ENCODE measurements at places on chromosomes 16 and 17.

DNA sequence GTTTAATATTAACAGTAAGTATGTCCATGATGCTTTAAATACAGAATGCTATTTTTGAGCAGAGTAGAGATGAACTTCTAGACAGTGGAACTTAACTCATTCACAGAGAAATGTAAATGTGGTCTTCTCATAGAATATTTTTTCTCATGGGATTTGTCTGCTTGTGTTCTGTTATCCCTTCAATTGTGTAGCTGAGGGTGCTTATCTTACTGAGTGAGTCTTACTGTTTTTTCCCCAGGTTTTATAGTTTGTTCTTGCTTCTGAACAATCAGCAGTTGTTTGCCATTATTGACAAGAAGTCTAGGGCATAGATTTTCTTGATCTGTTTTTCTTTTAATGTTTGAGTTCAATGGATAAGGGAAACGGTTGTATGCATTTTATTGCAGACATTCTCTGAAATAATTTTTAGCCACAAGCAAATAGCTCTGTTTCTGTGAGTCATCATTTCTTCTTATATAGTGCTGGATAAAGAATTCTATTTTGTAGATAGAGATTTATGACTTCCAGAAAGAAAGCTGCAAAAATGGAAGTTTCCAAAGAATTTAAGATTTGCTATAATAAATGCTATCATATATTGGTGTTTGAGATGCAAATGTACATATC is 60.5 kb downstream of the NF1 start:
- no peak for DNase-seq

GRCh38 chr17:41812381-41813151 is at the start of gene FKBP10:
TSS of gene FKBP10 (plus strand) at chr17:41813004. CDS start at chr17:41813035, 31 bp downstream.
- DNase-seq = no peak

GRCh38 chr17:11880714-11881113 is 116.6 kb downstream of the ZNF18 start:
- DNase-seq = no peak

- DNase-seq = no peak
These were observed 33.5 kb downstream of the GNA13 start for GRCh38 chr17:65022751-65023700.

- no peak for DNase-seq
These were observed 90.6 kb downstream of the MAF start for GRCh38 chr16:79509906-79510305.

- DNase-seq = no peak
These were observed 721 bp upstream of the WFIKKN2 start for GRCh38 chr17:50834429-50835300.

DNA sequence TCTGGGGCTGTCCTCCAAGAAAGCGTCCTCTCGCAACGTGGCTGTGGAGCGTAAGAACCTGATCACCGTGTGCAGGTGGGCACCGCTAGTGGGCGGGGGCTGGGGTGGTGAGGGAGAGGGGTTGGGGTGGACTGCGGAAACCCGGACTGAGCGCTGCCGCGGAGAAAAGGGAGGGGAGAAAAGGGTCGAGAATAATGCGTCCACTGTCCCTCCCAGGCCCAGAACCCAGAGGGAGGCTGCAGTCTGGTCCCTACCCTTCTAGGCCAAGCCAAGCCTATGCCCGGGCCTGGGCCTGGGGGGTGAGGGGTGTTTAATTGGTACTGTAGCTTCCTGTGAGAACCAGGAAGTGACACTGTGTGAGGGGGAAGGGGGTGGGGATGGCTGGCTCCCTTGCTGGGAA is 464 bp downstream of the RUNDC3A start:
- no peak for DNase-seq

DNA sequence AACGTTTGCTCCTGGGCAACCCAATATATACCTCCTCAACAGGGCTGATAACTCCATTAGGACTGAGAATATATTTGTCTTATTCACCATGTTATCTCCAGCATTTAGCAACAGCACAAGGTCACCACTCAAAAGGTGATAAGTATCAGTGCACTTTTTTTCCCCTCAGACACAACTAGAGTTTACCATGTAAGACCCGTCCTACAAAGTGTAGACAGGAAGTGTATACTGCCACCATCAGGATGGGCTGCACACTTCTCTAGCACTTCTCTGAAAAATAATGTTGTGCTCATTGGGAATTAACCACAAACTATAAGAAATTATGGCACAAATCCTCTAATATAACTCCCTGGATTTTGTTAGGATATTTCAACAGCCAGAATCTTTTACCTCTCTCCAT is 5.7 kb upstream of the VAT1L start:
- no peak for DNase-seq

DNA sequence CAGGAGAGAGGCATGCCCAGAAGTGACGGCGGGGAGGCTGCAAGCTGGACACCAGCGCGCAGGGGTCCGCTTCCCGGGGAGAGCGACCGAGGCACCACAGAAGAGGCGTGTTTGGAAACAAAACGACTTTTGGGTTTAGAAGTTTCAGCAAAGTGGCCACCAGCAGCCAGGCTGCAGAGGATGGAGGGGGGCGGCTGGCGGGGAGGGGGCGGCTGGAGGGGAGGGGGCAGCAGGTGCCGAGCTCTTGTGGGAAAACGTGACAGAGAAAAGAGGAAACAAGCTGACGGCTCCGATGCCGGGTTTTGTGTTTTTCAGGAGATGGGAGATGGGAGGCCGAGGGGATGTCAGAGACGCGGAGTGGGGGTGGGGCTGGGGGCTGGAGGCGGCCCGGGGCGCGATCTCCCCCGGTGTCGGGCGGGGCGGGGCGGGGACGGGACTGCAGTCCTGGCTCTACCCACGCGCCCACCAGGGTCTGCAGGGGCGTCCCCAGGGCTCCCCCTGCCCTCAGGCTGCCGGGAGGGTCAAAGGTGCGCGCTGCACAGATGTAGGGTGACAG is 32.1 kb upstream of the RPH3AL start:
- DNase-seq = no peak

- no peak for DNase-seq
These were observed 146.6 kb downstream of the SKAP1 start for GRCh38 chr17:48283411-48283810.

- no peak for DNase-seq
These were observed 6.1 kb upstream of the PHF12 start for GRCh38 chr17:28957277-28957991.

DNA sequence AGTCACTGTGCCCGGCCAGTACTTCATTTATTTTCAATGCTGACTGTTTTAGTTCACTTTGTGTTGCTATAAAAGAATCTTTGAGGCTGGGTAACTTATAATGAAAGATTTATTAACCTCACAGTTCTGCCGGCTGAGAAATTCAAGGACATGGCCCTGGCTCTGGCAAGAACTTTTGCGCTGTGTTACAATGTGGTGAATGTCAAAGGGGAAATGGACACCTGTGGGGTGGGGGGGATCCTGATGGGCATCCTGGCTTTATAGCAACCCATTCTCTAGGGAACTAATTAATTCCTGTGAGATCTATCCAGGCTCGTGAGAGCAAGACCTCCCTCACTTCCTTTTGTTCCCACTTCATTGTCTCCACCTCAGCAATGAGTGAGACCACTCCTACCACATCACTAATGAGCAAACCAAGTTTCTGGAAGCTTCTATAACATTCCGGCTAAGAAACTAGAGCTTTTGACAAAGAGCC is 17.1 kb upstream of the CDH3 start:
- DNase-seq = no peak

GRCh38 chr16:14310519-14310991 is 239.4 kb downstream of the MRTFB start:
- DNase-seq = no peak

DNA sequence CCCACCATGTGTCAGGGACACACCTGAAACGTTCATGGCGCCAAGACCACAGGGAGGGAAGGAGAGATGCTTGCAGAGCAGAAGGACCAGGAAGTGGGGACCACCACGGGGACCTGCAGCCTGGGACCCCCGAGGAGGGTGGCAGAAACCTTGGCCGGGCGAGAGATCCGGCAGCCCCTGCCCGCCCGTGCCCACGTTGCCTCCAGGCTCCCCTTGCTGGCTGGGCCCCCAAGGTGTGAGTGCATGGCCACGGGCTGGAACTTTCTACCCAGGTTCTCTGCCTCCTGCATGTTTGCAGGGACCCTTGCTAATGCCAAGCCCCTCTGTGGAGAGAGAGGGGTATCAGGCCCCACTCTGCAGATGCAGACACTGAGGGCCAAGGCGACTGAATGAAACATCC is 50.4 kb downstream of the USP22 start:
- DNase-seq = no peak

- no peak for DNase-seq
These were observed 105.5 kb downstream of the AXIN2 start for GRCh38 chr17:65455972-65456343.

- no peak for DNase-seq
These were observed 119.9 kb downstream of the CMIP start for GRCh38 chr16:81564421-81564911.

All from effector CD8-positive, alpha-beta T cell (primary cell).